ENCODE measurements at places on chromosomes 4 and X.

DNA sequence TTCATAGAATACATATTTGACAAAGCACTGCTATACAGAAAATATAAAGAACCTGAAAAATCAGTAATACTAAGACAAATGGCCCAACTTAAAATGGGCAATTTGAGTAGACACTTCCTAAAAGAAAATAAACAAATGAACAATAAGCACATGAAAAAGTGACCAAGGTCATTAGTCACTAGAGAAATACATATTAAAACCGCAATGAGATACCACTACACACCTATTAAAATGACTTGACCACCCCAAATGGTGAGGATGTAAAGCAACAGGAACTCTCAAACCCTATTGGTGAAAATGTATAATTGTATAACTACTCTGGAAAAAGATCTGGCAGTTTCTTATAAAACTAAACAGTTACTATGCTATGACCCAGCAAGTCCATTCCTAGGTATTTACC is 34.0 kb upstream of the USP9X start:
- DNase-seq: no peak

- DNase-seq: no peak
These were observed 36.5 kb downstream of the MED14 start for GRCh38 chrX:40698851-40699250.

- no peak for DNase-seq
These were observed 34.4 kb upstream of the RBM41 start for GRCh38 chrX:107153005-107153404.

DNA sequence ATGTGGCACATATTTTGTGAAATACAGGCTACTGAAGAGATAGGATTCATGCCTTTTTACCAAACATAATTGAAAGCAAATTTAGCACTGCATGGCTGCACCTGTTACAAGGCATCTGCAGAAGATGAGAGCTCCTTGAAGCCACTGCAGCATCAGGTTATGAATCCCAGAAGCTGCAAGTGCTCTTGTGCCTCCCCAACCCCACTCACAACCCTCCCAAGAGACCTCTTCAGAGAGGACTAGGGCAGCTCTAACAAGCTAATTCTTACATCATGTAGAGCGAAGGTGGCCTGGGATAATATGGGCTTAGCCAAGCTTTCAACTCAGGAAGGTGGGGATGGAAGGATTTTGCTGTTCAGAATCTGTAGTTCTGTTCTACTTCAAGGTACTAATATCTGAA is 27.2 kb downstream of the MFAP3L start:
- DNase-seq: no peak

GRCh38 chr4:159606835-159607234 is 504.0 kb downstream of the RAPGEF2 start:
- no peak for DNase-seq

- DNase-seq: peak; percentile 46
These were observed 5.1 kb downstream of the CD40LG start for GRCh38 chrX:136652822-136653723.

- no peak for DNase-seq
These were observed 403.7 kb downstream of the IL15 start for GRCh38 chr4:142040043-142040442.

DNA sequence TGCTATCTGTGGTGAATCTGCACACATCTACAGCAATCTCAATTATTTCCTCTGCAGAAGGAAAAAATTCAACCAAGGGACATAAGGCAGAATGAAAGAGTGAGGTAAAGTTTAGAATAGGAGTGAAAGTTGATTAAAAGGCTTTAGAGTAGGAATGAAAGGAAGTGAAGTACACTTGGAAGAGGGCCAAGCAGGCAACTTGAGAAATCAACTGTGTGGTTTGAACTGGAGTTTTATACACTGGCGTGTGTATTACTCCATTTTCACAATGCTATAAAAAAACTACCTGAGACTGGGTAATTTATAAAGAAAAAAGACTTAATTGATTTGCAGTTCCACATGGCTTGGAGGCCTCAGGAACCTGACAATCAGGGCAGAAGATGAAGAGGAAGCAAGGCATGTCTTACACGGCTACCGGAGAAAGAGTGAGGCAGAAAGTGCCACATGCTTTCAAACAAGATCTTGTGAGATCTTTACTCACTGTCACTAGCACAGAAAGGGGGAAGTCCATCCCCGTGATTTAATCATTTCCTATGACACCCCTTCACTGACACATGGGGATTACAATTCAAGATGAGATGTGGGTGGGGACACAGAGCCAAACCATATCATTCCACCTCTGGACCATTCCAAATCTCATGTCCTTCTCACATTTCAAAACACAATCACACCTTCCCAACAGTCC is 234.8 kb downstream of the IL15 start:
- no peak for DNase-seq

DNA sequence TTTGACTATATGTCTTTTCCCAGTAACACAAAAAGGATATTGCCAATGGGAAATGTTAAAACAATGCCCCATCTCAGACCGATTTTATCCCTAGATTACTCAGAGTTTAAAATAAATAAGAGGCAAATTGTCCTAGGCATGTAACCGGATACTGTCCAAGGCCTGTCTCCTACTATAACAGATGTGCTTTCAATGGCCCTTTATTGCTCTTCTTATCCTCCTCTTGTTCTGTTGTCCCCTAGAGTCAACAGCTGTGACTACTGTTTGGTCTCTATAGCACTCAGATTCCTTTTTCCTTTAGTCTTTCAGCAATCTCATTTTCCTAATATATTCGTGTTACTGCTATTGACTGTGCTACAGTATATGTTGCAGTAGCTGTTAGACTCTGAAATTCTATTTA is 66.8 kb upstream of the PLS3 start:
- DNase-seq: no peak

- DNase-seq: no peak
These were observed 140.0 kb upstream of the SCML1 start for GRCh38 chrX:17597327-17597726.

DNA sequence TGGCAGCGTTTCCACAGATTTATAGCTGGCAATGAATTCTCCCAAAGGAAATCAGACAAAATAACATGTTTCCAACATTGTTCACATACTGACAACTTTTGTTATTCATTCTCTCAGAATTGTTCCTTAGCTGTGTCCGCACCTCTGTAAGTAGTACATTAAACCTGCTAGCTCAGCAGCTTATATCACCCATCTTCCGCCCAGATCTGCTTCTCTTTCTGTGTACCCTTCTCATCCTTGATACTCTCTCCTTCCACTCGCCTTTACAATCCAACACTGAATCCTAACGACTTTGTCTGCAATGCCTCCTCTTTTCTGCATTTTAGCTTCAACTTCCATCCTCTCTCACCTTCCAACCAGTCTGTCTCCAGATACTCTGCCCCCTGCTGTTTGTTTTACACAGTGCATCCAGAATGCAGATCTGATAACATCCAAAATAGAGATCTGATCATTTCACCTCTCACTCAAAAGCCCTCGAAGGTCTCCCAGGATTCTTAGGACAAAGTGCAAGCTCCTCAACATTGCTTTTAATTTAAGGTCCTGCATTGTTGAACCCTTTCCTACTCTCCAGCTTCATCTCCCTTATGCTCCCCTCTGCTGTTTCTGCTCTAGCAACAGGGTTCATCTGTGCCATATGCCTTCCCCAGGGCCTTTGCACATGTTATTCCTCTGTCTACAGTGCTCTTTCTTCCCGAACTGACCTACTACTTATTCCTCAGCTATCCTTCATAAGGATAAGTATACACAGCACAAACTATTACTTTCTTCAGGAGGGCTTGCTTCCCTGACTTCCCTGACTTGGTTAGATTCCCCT is 67.3 kb upstream of the VBP1 start:
- DNase-seq: peak; percentile 54

DNA sequence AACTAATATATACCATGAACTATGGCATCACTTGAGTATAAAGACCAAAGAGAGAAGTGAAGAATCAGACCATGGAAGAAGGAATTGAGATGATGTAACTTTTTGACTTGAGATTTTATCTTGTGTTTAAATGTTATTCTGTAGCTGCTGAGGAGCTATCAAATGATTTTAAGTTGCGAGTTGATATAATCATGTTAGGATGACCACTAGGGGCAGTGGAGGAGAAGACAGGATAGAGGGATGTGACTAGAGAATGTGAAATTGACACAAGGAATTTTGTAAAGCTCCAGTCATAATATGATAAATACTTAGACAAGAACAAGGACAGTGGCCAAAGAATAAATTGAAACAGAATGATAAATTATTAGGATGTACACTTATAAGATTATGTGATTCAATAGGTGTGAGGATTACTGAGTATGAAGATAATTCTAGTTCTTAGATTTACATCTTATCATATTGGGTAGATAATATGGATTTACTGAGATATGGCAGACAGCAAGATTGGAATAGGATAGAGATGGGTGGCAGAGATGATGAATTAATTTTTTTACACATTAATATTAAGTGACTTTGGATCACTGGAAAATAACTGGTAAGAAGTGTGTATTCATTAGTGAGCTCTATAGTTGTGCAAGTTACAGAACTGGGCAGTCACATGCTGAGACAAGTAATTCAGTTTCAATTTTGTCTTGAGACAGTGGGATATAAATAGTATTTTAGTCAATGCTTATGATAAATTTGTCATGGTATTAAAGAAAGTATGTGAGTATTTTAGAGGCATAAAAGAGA is 816.0 kb upstream of the PCDH10 start:
- no peak for DNase-seq

DNA sequence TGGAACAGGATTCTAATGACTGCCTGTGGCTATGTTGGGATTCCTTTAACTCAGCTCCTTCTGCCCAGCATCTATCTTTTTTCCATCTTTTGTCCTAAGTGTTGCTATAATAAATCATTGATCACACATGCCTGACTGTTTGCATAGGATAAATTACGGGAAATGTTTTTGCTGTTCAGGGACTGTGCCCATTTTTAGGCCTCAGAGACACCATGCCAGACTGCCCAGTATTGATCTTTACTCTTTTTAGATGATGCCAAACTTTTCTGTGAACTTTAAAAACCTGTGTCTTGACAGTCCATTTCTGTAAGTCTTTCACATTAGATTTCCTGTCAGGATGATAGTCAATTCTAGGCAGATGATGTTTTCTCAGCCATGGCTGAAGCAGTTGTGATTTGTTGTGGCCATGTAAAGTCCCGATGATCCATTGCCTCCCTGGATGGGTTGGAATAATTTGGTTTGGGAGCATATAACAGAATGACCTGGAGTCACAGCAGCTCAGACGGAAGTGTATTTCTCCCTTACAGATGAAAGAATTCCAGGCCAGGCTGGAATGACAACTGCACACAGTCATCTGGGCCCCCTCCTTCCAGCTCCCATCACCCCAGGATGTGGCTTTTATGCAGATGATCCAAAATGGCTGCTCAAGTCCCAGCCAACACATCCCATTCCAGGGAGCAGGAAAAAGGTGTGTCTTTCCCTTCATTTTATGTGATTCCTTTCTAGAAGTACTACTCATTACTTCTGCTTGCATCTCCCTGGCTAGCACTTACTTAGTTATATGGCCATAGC is 3.4 kb downstream of the HTT-AS start:
- no peak for DNase-seq

GRCh38 chr4:173420324-173420752 is 21.4 kb upstream of the SCRG1 start:
- DNase-seq: no peak

GRCh38 chrX:2837961-2838360 is 9.2 kb downstream of the GYG2 start:
- DNase-seq: no peak

GRCh38 chr4:152729466-152729865 is 49.7 kb upstream of the TMEM154 start:
- no peak for DNase-seq

DNA sequence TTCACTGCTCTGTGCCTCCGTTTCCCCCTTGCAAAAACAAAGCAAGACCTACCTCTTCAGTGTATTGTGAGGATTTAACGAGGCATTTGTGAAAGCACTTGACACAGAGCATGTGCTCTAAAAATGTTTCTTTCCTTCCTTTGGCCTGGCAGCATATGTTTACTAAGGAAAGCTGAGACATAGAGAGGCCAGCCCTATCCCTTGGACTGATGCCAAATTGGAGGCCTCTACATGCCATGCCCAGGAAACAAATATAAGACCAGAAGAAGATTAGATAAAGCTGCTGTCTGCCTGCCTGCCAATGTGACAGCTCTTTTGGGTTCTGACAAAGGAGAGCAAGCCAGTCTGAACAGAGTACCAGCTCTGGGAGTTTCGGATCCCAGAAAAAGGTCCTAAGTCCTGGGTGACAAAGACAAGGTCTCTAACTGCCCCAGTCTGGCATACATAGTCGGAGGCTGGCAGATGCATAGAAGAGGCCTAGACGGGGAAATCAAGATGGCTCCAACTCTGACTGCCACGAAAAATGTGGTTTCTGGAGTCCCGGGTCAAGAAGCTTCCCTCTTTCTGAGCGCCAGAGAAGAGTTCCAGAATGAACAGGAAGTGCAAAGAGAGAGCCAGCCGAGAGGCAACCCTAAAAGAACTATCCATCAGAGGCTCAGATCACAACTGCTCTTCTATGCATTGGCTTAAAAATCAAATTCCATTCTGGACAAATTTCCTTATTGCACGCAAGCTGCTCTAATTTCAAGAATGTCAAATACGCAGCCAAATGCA is 25.8 kb downstream of the OTUD6A start:
- no peak for DNase-seq

- DNase-seq: no peak
These were observed 177.1 kb downstream of the BMPR1B start for GRCh38 chr4:94934864-94935263.

DNA sequence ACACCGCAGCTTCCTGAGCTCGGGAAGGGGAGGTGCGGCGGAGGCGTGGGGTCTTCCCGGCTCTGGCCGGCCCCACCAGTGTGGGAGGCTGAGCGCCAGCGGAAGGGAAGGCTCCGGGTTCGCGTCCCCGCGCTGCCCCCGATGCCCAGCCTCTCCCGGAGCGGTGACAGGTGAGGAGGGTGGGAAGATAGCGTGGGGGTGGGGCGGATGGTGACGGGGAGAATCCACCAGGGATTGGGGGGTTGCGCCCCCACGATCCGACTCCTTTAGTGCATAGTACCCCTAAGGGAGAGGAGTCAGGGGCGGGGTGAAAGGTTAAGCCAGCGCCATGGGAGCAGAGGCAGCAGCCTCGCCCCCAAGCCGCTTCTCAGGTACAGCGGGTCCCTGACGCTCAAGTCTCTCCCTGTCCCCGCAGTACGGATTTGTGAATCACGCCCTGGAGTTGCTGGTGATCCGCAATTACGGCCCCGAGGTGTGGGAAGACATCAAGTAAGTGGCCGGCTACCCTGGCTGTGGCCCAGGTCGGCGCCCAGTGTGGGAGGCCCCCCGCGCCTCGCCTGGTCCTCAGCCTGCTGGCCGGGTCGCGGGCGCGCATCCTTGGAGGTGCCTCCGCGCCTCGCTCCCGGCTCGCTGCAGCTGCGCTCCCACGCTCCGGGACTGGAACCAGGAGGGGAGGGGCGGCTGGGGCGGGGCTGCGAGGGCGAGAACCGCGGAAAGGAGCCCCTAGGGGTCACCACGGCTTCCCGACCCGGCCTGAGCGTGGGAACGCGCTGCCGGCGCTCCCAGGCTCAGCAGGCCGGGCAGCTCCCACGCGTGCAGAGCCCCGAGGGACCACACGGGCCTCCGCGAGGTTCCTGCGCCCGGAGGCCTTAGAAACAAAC is 791 bp downstream of the GUCY1B1 start:
- DNase-seq: peak; percentile 19

- DNase-seq: no peak
These were observed 27.2 kb upstream of the SLC25A4 start for GRCh38 chr4:185115827-185116232.

GRCh38 chr4:182288534-182288933 is 45.3 kb downstream of the TENM3 start:
- DNase-seq: no peak

- no peak for DNase-seq
These were observed 119.4 kb downstream of the AFAP1 start for GRCh38 chr4:7820031-7820818.

GRCh38 chr4:66633477-66633876 is 911.8 kb downstream of the CENPC start:
- no peak for DNase-seq

GRCh38 chr4:53790286-53790685 is 199.0 kb upstream of the LNX1 start:
- DNase-seq: no peak

Measured in activated naive CD4-positive, alpha-beta T cell treated with anti-CD3 and anti-CD28 coated beads, Interleukin-2, amount 10 ng/mL, durations not matched to agents 7 days and 5 days (primary cell).